ENCODE measurements at places on chromosomes 6 and 20.

DNA sequence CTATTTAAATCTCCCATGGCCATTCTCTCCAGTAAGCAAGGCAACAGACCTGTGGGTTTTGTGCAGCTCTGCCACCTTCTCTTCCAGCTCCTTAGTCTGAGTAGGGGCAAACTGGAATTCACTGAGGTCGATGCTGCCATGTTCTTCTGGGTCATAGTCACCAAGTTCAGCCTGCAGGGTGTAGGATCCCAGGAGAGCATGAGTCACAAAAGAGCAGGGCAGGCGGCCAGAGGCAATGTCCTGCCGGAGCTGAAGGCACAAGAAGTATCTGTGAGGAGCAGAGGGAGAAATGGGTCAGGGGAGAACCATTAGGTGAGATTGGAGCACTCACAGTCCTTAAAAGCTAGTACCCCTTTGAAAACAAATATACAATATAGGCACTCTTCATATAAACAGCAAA, 73.7 kb downstream of the SMLR1 start:
- no peak for DNase-seq

GRCh38 chr20:34131491-34131890, 19.4 kb upstream of the EIF2S2 start:
- no peak for DNase-seq

DNA sequence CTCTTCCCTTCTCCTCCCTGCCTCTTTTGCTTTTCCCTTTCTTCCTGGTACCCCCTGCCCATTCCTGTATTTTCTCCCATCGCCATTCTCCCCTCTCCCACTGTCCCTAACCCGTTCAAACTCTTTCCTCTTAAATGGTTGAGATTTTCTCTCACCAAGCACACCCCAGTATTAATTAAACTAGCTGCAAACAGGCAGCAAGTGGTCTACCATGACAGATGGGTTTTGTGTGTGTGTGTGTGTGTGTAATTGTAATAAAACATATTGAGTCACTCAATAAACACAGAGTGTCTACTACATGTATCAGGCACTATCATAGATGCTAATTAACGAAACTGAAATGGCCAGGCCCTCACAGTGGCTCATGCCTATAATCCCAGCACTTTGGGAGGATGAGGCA, 6.7 kb downstream of the RAET1E start:
- DNase-seq: no peak

DNA sequence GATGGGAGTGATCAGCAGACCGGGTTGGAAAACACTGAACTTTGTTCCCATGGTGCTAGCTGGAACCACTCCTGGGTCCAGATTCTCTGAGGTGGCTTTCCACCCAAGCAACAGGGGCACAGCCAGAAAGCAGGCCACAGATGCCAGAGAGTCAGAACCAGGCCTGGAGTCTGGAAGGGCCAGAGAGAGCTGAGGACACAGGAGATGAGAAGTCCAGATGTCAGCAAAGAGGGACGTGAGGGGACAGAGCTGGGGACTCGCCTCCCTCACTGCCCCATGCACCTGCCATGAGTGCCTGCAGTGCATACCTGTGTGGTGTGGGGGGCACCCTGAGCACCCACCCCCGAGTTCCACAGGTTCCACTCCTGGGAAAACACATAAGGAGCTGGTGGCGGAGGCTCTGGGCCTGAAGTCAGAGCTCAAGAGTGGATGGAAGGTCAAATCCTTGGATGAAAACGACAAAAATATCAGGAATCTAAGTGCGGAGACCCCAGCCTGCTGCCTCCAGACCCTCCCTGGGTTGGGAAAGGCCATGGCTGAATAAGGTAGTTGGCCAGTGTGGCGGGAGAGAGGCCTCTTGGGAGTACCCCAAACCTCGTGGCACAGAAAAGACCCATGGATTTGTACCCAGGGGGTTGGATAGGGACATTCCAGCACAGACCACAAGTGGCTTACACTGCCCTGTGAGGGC, 224.2 kb downstream of the SYNDIG1 start:
- no peak for DNase-seq

DNA sequence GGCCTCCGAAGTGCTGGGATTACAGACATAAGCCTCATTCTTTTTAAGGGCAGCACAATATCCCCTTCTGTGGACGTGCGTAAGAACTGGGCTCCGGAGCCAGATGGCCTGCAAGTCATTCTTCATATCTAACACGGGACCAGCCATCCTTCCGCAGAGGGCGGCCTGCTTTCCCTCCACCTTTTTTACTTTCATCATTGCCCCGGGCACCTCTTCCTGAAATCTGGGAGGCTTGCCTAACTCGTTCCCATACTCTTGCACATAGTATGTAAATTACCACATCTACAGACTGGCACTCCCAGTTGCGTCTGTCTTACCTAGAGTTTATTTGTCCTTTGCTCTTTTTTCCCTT, 29.9 kb upstream of the SLC23A2 start:
- no peak for DNase-seq

DNA sequence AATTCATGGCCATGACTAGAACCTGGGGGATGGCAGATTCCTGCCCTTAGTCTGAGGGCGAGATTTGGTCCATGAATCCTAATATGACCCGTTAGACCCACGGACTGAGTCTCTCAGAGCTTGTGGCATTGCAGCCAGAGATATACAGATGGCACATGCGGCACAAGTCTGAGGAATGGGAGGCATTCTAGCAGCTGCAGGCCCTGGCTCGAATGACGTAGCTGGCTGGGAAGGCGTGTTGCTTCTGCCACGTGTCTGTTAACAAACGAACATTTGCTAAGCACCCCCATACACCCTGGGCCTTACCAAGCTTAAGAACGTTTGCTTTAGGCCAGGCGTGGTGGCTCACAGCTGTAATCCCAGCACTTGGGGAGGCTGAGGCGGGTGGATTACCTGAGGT, 68.0 kb downstream of the CD164 start:
- DNase-seq: no peak

GRCh38 chr6:131317516-131317915, 182.2 kb downstream of the AKAP7 start:
- DNase-seq: no peak

GRCh38 chr6:18388942-18389341, 1.8 kb downstream of the RNF144B start:
- no peak for DNase-seq

DNA sequence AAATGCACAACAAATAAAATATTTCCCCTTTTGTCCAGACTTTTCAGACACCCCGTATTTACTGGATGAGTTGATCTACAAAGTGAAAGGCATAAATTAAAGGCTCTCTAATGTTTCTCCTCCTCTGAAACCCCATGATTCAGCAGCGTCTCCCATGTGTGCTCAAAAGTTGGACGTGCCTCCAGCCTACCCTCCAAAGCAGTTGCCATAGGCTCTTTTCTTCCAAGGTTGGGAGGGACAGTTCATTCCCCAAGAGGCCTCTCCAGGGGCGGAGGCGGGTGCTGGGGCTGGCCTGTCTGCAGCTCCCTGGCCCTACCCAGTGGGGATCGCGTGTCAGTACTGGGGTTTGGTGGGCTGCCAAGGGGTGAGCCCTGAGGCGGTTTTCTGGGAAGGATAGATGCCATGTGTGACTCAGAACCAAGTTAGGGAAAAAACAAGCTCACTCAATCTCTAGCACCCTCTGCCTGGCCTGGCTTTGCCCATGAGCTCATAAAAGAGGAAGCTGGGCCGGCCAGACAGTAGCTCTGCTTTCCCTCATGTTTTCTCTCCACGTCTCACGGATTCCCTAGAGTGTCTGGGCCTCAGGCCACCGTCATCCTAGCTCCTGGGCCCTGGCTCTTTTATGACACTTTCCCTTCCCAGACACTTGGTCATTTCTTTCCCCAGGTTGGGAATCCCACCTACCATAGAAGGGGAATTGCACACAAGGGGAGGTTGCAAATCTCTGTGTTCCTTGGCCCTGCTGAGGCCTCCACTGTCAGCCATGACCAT, 8.0 kb upstream of the IER3 start:
- no peak for DNase-seq

GRCh38 chr6:109194880-109195279, 99.6 kb downstream of the CEP57L1 start:
- no peak for DNase-seq

GRCh38 chr6:51502996-51503395, 584.4 kb downstream of the PKHD1 start:
- no peak for DNase-seq

DNA sequence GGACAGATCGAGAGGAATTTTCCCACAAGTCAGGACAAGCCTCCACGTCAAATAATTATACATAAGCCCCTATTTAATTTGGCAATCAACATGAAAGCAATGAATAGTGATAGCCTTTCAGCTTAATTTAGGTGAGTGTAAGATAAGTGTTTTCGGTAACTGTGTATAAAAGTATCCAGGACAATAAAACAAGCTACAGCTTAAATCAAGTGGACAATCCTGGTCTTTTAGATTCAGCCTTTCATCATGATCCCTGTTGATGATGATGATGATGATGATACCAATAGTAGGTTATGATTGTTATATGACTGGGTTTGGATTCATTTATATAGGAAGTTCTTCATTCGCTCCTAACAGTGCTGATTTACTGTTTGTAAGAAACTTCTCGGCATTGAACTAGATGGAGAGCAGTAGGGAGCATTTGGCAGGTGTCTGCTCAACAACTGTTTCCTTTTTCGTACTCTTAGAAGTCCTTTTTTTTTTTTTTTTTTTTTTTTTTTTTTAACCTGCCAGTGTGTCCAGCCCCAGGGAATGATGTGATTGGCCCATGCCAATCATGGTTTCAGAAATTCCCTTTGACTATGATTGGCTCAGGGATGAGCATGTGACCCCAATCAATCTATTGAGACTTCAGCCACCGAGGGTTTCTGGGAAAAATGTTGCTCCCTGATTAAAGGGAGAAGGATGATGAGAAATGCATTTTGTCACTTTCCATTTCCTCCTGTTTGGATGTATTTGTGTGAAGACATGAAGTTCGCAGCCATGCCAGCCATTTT, 11.3 kb upstream of the RNF182 start:
- DNase-seq: no peak

GRCh38 chr20:37346236-37346534, 245 bp downstream of the SRC start:
- no peak for DNase-seq

DNA sequence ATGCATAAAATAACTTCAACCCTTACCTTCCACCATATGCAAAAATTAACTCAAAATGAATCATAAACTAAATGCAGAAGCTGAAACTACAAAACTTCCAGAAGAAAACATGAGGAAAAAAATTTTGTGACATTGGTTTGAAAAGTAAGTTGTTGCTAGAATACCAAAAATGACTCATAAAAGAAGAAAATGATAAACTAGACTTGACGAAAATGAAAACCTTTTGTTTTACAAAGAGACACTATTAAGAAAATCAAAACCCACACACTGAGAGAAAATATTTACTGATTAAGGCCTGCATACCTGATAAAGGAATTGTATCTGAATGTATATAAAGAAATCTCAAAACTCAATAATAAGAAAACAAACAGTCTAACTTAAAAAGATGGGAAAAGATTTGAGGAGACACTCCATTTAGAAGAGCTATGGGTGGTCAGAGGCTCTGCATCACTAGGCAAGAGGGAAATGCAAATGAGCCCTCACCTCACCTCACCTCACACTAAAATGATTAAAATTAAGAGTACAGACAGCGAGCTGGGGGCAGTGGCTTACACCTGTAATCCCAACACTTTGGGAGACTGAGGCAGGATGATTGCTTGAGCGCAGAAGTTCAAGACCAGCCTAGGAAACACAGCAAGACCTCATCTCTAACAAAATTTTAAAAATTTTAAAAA, 97.6 kb upstream of the CST7 start:
- DNase-seq: no peak

DNA sequence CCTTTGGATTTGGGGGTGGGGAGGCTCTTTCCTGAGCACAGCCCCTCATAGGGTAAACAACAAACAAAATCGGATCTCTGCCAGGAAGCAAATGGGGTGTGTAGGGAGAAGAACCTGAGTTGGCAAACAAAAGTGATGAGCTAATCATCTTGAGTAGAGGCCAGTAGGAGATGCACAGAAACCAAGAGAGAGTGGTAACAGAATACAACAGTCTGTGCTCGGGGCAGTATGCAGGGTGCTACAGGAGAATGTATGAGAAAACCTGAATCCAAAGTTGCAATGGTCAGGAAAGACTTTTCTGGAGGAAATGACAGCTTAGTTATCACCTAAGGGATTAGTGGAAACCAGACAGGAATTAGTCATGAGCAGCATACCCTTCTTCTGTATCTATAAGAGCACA, 177.8 kb downstream of the CDKAL1 start:
- no peak for DNase-seq

- DNase-seq: no peak
These were observed 126.3 kb downstream of the KIF16B start for GRCh38 chr20:16446991-16447390.

DNA sequence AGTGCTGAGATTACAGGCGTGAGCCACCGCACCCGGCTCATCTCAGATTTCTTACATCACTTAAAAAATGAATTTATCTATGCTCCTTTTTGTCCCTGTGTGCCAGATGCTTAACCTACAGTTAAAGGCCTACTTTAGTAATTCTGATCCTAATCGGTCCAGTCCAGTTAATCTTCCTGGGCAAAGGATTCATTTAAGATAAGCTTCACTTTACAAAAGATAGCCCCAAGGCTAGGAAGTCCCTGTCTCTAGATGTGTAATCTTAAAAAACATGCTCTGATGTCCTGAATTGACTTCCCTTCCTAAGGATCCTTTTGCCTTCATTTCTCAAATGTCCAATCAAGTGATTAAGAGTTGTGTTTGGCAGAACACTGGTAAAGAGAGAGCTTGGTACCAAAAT, 68.4 kb upstream of the IPCEF1 start:
- no peak for DNase-seq

DNA sequence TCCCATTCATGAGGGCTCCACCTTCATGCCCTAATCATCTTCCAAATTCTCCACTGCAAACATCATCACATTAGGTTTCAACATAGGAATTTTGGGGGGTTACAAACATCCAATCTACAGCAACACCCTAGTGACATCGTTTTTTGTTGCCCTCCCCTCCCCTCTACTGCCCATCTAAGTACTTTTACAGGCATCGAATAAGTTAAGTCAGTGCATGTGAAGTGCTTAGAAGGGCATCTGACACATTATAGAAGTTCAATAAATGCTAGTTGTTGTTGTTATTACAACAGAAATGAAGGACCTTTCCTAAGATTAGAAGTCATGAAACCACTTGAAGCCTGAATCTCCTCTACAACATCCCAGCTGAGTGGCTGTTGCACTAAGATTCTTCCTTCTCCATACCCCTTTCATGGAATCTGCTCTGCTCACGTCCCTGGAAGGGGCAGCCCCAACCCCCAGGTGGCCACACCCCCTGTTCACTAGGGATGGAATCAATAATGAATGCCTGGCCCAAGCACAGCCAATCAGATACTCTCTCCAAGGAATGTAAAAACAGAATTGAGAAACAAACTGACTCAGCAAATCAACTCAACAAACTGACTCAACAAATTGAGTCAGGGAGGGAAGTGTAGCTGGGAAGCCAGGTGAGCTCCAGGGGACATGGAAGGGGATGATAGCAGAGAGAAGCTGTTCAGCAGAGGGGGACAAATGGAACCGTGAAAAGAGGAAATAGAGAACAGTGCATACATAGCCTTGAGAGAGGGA, 3.9 kb upstream of the LRP11 start:
- peak; percentile 77 for DNase-seq

GRCh38 chr6:71107911-71108420, 151.1 kb upstream of the B3GAT2 start:
- no peak for DNase-seq

GRCh38 chr6:101422811-101423210, 29.3 kb downstream of the GRIK2 start:
- DNase-seq: no peak
